ENCODE measurements at places on chromosomes 6 and 20.

- DNase-seq, result peak; percentile 11
These were observed at the start of gene SGK2 for GRCh38 chr20:43558412-43559146. SGK2 (plus strand) TSS chr20:43559027; CDS start chr20:43566496, 7,469 bp downstream.

- DNase-seq, result no peak
These were observed 13.0 kb upstream of the HLA-DQB1 start for GRCh38 chr6:32679492-32679891.

DNA sequence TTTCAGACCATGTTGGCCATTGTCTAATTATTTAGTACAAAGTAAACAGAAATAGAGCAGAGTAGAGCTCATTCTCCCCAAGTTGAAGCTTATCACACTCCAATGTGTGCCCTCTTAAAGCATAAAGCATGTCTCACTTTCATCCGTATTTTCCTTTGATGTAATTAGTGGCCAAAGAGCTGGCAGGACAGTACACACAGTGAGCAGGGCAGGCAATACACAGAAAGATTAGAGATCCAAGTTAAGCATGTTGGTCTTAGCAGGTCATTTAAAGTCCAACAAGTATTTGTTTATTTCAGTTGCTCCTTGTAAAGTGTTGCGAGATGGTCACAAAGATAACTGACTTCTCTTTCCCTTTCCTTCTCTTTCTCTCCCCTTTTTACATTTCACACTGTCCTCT is 47.2 kb downstream of the RFX6 start:
- DNase-seq, result no peak

- DNase-seq, result no peak
These were observed 2.3 kb upstream of the ID4 start for GRCh38 chr6:19834858-19835257.

DNA sequence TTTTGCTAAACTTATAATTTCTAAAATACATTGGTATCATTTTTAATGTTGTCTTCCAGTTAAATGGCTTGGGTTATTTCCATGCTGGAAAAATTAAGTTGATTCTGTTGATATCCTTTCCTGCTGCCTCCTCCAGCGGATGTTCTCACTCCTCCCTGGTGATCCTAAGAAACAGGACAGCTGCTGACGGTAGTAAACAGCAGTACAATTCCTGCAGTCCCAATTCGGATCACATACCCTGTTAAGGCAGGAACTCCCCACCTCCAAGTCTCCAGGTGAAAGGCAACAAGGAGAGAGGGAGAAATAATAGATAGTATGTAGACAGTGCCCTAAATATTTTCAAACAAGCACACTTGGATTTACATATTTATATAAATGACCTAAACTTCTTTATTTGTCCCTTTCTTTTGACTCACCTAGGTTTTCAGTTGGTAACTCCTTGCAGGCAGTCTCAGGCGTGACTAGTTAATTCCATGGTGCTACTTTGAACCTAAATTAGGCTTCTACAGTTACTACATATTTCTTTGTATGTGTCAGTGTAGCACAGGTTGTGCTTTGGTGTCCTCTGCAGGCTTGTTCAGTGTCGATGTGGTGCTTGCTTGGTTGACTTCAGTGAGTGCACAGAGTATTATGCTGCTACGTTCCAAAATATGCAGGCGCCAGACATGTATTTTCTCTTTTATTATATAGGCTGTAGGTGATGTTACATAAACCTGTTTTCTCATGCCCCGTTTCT is 126.0 kb downstream of the ADGRB3 start:
- DNase-seq, result no peak

DNA sequence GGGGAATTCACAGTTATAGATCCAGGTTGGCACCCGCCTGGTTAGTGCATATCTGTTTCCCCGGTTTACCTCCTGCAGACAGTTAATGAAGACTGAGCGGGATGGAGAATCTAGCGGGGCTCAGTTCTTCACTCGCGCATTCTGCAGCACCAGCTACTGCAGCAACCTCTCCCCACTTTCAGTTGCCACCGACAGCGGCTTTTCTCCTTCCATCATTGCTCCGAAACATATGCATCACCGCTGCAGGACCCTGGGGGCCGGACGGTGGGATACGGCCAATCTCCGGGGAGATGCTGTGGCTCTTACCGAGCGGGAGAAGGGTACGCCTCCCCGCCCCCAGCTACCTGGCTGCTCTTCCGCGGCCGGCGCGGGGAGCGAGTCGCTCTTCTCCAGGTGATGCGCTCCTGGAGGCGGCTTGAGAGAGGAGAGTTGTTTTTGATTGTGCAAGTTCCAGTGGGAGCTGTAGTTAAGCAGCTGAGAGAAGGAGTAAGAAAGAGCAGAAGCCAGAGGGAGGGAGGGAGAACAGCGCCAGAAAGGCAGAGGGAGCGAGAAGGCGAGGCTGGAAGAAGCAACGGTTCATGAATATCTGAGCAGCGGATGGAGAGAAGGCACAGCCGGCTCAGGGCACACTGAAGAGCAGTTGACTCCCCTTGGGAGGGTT is at the start of gene SGK1:
SGK1 (minus strand) TSS at position 642 of the 661 bp plus-strand sequence. CDS start 652 bp downstream, outside the sequence.
- peak; percentile 50 for DNase-seq

GRCh38 chr20:45860560-45861220 is 3.3 kb downstream of the ZSWIM3 start:
- no peak for DNase-seq

- no peak for DNase-seq
These were observed 113.9 kb downstream of the GPR63 start for GRCh38 chr6:96723362-96723761.

DNA sequence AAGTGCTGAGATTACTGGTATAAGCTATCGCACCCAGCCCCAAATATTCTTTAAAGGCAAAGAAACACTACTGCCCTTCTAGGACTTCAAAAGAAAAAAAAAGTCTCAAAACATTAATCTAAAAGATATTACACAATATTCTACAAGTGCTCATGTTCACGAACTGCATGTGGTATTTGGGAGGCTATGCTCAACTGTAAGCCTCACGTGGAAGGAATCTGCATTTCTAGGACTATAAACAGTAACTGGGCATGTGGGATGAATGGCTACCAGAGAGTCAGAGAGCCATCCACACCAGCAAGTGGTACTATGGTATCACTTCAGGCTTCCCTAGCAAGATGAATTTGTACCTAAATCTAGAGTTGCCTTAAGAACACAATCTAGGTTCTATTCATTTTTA is 50.0 kb downstream of the FKBP5 start:
- DNase-seq, result no peak

- no peak for DNase-seq
These were observed 34.8 kb upstream of the NUP153 start for GRCh38 chr6:17741507-17741906.

DNA sequence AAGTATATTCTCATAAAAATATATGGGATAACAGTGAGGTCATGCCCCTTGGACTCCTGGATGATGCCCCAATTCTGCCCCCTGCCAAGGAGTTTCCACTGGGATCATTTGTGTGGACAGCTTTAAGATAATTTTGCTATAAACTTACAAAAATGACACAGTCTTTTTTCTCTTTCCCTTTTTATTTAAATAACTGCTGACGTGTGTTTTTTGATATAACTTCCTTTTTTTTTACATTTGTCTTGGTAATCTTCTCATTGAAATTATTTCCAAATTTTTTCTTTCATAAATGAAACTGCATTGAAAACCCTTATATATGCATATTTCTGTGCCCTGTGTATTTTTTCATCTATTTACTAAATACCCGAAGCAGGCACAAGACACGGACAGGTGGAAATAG is 31.3 kb downstream of the CST9L start:
- no peak for DNase-seq

GRCh38 chr6:111259089-111259831 is 172.0 kb downstream of the SLC16A10 start:
- DNase-seq, result peak; percentile 97

DNA sequence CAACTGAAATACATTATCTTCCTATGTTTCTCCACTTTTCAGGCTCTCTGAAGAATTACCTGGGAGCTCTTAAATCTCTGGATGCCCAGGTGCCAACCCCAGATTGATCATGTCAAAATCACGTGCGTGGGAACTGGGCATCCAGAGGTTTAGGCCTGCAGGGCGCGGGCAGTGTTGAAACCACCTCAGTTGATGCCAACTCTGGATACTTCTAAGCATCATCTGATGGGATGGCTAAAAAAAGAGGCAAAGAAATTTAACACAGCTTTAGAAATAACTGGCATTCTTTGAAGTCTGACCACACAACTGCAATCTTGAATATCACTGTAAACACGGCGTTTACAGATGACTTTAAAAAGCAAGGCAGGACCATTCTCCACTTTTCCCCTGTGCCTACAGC is 41.9 kb downstream of the PTGIS start:
- DNase-seq, result no peak

GRCh38 chr20:32648761-32649650 is 24.7 kb downstream of the C20orf203 start:
- no peak for DNase-seq

DNA sequence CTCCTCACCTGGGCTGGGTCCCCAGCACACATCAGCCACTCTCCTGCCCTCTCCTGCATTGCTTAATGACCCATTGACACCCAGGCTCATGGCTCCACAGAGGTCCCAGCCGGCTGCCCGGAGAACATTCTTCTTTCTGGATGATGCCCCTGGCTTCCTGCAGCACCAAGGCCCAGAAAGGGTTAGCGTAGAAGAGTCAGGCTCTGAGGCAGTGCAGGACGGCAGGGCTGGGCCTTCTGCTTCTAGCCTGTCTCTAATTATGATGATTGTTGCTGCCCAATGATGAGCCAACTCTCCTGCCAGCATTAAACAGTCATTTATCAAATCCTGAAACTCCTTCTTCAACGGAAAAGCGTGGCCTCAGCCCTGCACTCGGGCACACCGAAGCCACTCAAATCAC is 66.4 kb downstream of the ZNF217 start:
- DNase-seq, result no peak

DNA sequence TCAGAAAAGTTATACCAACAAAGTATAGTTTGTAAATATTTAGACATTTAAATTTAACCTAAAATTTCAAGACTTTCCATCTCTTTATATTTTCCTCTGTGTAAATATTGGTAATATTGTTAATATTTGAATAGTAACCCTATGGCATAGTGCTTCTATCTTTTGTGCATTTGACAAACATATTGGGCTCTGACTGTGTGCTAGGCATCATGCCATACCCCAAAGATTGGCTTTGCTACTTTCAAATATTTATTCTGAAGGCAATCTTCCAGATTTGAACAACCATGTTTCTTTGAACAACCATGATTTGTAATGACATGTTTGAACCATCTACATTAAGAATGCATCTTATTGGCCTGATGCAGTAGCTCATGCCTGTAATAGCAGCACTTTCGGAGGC is 15.5 kb upstream of the PRDM1 start:
- no peak for DNase-seq

GRCh38 chr6:88669475-88669874 is 293.9 kb downstream of the RNGTT start:
- no peak for DNase-seq

DNA sequence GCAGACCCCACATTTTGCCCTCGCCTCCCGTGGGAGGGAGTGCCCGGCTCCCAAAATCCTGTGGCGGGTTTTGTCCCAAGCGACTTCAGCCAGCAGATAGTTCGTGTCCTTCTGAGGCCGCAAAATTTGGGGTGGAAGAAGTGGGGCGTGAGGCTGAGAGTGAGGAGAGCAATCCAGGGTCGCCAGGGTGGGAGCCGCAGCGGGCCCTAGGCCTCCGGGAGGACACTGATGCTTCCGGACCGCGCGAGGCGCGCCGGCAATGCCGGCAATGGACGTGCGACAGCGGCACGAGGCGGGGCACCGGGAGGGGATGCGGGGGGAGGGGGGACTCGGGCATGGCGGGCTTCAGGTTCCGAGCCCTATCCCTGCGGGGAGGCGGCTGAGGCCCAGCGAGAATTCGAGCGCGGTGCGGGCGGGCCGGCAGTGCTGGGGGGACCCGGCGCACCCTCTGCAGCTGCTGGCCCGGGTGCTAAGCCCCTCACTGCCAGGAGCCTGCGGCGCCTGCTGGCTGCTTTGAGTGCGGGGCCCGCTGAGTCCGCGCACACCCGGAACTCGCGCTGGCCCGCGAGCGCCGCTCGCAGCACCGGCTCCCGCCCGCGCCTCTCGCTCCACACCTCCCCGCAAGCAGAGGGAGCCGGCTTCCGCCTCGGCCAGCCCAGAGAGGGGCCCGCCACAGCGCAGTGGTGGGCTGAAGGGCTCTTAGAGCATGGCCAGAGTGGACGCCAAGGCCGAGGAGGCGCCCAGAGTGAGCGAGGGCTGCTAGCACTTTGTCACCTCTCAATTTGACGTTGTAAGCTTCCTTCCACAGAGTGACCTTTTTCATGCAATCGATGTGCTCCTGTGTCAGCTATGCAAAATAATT is 143.8 kb downstream of the LPA start:
- DNase-seq, result peak; percentile 89

- no peak for DNase-seq
These were observed 6.8 kb downstream of the SNAP91 start for GRCh38 chr6:83702077-83702476.

GRCh38 chr6:135883045-135883444 is 31.5 kb downstream of the PDE7B start:
- no peak for DNase-seq

GRCh38 chr20:49964964-49965780 is 17.6 kb upstream of the SNAI1 start:
- peak; percentile 59 for DNase-seq

Measured in nephron progenitor cell (in vitro differentiated cells).